ENCODE measurements at places on chromosomes 3 and 15. TPM values are rescaled to one million over a fixed set of nuclear protein-coding genes. Genes with fewer than 3 reads are reported as not detected.

GRCh38 chr15:61558172-61559136 is 329.4 kb upstream of the RORA start:
- no peak for DNase-seq

DNA sequence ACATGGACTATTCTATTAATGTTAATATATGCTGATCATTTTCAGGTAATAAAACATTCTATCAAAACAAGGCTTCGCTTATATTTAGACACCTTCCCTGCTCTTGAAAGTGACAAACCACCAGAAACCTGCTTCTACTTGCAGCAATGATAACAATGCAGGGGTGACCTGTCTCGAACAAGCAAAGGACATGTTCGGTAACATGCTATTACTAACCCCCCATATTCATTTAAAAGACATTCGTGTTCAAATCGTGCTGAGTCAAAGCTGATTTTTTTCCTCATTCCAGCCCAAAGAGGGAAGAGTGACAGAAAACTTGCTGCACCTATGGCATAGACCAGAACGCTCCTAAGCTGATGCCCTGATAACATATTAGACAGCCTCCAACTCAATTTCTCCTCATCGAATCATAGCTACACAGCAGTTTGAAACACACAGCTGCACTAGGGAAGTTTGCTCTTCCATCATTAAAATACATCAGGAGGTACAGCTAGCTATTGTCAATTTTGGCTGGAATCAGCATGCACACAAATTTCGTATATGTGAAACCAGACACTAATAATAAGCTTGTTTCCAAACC is 341.5 kb downstream of the FOXP1 start:
- DNase-seq: no peak

- no peak for DNase-seq
These were observed 178.2 kb downstream of the LSAMP start for GRCh38 chr3:116267116-116267515.

Gene FAH
- 74.5 TPM for total RNA-seq

- no peak for DNase-seq
These were observed 104.4 kb upstream of the RBMS3 start for GRCh38 chr3:29176501-29176900.
